ENCODE measurements at places on chromosomes 7 and 10.

GRCh38 chr10:68879628-68880027, 21.5 kb upstream of the DDX50 start:
- no peak overlapping the region for H3K27ac ChIP-seq
- no peaks in the 10 kb centered on the region for H3K36me3 ChIP-seq
- H3K4me1 ChIP-seq, result no peaks in the 10 kb centered on the region
- no peaks in the 10 kb centered on the region for H3K27me3 ChIP-seq

DNA sequence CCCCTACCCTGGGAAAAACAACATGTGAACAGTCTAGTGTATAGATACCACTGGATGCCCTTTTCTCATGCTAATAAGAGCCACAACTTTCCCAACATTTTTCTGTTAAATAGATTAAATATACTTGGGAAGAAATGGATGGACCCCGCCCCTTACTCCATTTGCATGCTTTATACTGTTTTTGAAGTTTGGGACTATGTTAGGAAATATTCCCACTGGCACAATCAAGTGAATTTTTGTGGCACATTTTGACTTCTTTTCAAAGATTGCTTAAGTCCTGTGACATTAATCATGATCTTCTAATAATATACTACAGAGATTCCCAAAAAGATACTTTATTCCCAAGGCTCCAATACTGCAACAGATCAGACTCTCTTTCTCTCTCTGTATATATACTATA, 216.6 kb downstream of the TWIST1 start:
- H3K27ac ChIP-seq, result peak overlapping the region; percentile 28
- no peak overlapping the region for H3K4me3 ChIP-seq
- H3K27me3 ChIP-seq, result no peaks in the 10 kb centered on the region
- peaks cover 30% of the 10 kb centered on the region for H3K4me1 ChIP-seq
- no peak for DNase-seq
- no peaks in the 10 kb centered on the region for H3K36me3 ChIP-seq

DNA sequence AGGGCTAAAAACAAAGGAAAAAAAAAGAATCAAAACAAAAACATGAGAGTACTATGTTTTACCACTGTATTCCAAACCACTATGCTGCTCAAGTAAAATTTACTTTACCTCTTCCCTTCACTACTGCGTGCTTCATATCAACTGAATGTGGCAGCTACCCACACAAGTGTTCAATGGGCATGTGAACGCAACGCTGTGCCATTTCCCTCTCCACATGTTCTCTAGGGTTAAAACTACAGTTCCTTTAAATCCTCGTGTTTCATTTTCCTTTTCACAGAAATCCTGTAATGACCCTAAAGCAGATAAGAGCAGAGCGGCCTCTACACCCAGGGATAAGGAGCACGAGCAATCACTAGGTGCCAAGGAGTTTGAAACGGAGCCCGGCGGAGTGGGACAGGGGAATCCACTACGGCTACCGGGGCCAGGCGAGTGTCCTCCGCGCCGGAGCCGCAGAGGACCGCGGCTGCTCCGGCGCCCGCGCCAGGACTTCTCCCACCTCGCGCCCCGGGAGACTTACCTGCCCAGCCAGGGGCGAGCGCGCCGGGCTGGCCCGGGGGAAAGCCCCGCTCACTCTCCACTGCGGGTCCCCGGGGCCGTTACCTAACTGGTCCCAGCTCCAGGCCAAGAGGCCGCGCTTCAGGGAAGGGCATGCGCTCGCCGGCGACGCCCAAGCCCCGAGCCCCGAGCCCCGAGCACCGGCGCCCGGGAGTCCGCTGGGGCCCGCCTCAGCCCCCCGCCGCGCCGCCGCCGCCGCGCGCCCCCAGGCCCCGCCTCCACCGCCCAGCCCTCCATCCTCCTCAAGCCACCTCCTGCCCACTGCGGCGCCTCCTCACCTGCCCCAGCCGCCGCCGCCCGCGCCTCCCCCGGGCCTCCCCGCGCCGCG, 711 bp downstream of the NAMPT start:
- H3K27me3 ChIP-seq, result no peaks in the 10 kb centered on the region
- H3K4me1 ChIP-seq, result peaks cover 50% of the 10 kb centered on the region
- peak overlapping the region; percentile 81 for H3K4me3 ChIP-seq
- peak; percentile 66 for DNase-seq
- H3K36me3 ChIP-seq, result no peaks in the 10 kb centered on the region

GRCh38 chr10:12972146-12972545, 29.4 kb downstream of the CCDC3 start:
- DNase-seq, result no peak

DNA sequence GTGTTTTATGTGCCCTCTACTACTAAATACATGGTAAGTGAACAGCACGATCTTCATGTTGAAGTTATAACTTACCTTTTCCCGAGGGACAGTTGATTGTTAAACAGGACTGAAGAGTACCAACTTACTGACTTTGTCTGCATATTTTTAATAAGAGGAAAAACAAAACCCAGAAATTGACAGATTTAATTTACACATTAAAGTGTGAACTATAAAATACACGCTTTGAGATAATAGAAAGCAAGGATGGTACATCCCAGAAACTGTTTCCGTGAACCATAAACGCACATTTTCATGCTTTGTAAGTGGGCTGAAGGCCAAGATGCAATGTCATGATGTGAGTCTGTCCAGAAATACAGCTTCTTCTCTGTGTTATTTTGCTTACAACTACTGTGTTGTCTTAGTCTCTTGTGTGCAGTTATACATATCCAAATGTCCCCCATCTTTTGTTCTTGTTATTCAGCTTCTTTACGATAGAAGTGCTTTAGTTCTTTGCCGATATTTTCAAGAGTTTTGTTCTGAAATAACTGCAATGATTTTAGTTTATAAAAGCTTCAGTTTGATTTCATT, 190.1 kb downstream of the MLLT10 start:
- no peak overlapping the region for H3K27ac ChIP-seq
- H3K36me3 ChIP-seq, result no peaks in the 10 kb centered on the region
- peaks cover 15% of the 10 kb centered on the region for H3K4me1 ChIP-seq
- DNase-seq, result no peak
- H3K4me3 ChIP-seq, result no peak overlapping the region

- H3K27ac ChIP-seq, result no peak overlapping the region
- no peaks in the 10 kb centered on the region for H3K36me3 ChIP-seq
- H3K4me3 ChIP-seq, result no peak overlapping the region
- DNase-seq, result no peak
- H3K27me3 ChIP-seq, result peaks cover 3% of the 10 kb centered on the region
Measured at GRCh38 chr10:78599122-78599853, 469.5 kb upstream of the ZMIZ1 start.

- peaks cover 19% of the 10 kb centered on the region for H3K4me1 ChIP-seq
- peak overlapping the region; percentile 74 for H3K27ac ChIP-seq
- H3K4me3 ChIP-seq, result no peak overlapping the region
Measured at GRCh38 chr7:134740376-134740775, 39.1 kb upstream of the CALD1 start.

GRCh38 chr10:86600296-86600695, 54.1 kb upstream of the OPN4 start:
- no peak for DNase-seq
- H3K36me3 ChIP-seq, result no peaks in the 10 kb centered on the region
- no peaks in the 10 kb centered on the region for H3K4me1 ChIP-seq
- H3K27me3 ChIP-seq, result no peaks in the 10 kb centered on the region
- no peak overlapping the region for H3K27ac ChIP-seq
- no peak overlapping the region for H3K4me3 ChIP-seq

DNA sequence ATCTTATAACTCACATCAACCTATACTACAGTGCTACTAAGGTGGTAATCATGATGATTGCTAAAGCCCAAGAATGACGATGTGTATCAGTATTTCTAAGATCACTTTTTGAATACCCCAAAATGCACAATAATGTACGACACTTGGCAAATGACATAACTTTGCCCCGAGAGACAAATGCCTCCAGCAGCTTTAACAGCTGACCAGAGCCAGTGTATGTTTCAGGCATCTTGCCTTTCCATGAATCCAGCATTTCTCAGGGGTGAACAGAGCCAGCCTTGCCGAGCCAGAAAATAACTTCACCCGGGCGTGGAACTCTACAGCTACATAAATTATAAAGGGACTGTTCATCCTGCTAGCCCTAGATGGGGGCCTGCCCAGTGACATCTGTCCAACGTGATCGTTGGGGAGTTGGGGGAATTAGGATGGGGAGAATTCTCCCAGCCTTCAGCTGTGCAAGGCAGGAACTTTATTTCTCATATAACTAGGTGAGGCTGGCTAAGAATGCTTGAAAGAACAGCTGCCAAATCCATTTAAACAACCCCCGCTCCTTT, 1.8 kb downstream of the IGFBP3 start:
- no peaks in the 10 kb centered on the region for H3K27me3 ChIP-seq
- peaks cover 43% of the 10 kb centered on the region for H3K4me1 ChIP-seq
- H3K36me3 ChIP-seq, result peaks cover 22% of the 10 kb centered on the region
- no peak for DNase-seq
- H3K4me3 ChIP-seq, result peak overlapping the region; percentile 67
- H3K27ac ChIP-seq, result peak overlapping the region; percentile 67

DNA sequence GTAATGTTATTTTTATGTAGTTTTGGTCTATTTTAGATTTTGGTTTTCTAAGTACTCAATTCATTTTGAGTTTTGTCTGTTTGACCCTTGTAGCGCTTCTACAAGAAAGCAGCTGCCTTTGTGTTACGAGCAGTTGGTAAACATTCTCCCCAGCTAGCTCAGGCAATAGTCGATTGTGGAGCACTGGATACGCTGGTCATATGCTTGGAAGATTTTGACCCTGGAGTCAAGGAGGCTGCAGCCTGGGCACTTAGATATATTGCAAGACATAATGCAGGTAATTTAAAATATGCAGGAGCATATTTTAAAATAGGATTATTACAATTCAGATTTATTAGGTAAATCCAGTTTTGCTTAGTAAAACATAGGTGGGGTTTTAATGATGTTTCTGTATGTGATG, 23.1 kb downstream of the SPAG6 start:
- H3K4me3 ChIP-seq, result no peak overlapping the region
- no peaks in the 10 kb centered on the region for H3K27me3 ChIP-seq
- no peaks in the 10 kb centered on the region for H3K36me3 ChIP-seq
- no peaks in the 10 kb centered on the region for H3K4me1 ChIP-seq

DNA sequence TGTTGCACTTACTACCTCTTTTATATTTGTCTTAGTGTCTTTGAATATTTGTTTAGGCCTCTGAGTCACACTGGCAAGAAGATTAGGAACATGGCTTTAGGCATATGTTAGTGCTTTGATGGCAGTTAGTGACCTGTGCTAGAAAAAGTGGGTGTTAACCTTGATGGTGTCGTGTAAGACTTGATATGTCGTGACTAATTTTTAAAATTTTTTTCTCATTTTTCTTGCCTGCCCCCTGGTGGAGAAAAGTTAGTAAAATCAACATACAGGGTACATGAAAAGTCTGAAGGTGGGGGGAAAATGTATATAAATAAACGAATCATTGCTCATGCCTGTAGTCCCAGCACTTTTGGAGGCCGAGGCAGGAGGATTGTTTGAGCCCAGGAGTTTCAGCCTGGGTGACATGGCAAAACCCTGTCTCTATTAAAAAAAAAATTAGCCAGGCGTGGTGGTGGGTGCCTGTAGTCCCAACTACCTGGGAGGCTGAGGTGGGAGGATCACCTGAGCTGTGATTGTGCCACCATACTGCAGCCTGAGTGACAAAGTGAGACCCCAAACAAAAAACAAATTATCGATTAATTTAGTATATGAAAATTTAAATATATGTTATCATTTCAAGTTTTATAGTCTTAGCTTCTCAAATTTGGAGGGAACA, 44.6 kb downstream of the TAX1BP1 start:
- H3K36me3 ChIP-seq, result peaks cover 21% of the 10 kb centered on the region
- H3K27ac ChIP-seq, result no peak overlapping the region

GRCh38 chr10:60434418-60435046, 44.9 kb upstream of the ANK3 start:
- H3K4me3 ChIP-seq, result no peak overlapping the region
- no peaks in the 10 kb centered on the region for H3K4me1 ChIP-seq
- no peak overlapping the region for H3K27ac ChIP-seq
- no peaks in the 10 kb centered on the region for H3K27me3 ChIP-seq
- no peak for DNase-seq

- peaks cover 54% of the 10 kb centered on the region for H3K4me1 ChIP-seq
- no peaks in the 10 kb centered on the region for H3K27me3 ChIP-seq
- H3K36me3 ChIP-seq, result no peaks in the 10 kb centered on the region
- peak overlapping the region; percentile 79 for H3K27ac ChIP-seq
- DNase-seq, result peak; percentile 92
- H3K4me3 ChIP-seq, result no peak overlapping the region
Measured at GRCh38 chr10:110821508-110821907, 50.2 kb upstream of the PDCD4 start.

DNA sequence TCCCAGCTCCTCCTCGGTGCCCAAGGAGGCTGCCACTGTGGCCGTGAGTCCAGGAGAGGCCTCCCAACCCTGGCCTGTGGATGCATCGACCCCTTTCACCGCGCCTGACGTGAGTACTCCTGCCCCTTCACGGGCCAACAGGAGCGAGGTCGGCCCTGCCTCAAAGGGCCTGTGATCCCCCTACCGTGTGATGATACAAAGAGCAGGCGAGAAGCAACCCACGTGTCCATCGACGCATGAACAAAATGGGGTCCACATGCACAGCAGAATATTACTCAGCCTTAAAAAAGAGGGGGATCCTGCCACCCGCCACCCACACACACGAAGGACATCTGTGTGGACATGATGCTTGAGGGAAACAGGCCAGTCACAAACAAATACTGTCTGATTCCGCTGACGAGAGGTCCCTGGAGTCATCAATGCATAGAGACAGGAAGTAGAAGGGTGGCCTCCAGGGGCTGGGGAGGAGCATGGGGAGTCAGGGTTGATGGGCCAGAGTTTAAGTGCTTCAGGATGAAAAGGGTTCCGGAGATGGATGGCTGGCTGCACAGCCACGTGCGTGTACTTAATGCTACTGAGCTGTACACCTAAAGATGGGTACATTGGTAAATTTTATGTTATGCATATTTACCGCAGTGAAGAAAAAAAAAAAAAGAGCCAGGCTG, 151.9 kb downstream of the PRKAG2 start:
- no peaks in the 10 kb centered on the region for H3K27me3 ChIP-seq
- H3K27ac ChIP-seq, result no peak overlapping the region
- H3K4me3 ChIP-seq, result no peak overlapping the region
- DNase-seq, result no peak

DNA sequence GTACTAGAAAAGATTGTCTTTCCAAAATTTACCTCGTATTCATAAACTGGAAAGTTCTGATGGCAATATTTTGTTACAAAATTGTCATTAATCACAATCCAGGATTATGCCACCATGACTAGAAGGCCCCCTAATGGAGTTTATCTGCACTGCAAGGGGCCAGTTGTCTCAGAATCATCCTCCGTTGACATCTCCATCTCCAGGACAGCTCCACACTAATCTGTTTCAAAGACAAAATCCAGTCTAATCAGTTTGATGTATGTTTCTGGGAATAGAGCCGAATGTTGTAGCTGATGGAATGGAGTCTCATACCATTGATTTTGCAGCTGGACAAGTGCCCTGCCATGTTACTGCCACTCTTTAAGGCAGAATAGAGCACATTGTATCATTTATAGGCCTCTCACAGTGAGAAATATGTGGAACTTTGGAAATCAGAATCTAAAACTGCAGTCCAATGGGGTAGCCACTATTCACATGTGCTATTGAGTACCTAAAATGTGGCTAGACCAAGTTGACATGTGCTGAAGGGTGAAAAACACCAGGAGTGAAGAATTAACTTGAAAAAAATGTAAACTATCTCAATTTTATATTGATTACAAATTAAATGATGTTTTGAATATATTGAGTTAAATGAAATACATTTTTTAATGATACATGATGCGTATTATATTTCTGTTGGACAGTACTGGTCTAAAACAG, 38.3 kb upstream of the TOMM7 start:
- H3K4me3 ChIP-seq, result no peak overlapping the region
- no peaks in the 10 kb centered on the region for H3K36me3 ChIP-seq
- DNase-seq, result no peak
- H3K27me3 ChIP-seq, result no peaks in the 10 kb centered on the region
- H3K4me1 ChIP-seq, result peaks cover 15% of the 10 kb centered on the region

Measured in tibial artery (tissue), 4 donors.